ENCODE measurements at places on chromosomes 1 and 21.

DNA sequence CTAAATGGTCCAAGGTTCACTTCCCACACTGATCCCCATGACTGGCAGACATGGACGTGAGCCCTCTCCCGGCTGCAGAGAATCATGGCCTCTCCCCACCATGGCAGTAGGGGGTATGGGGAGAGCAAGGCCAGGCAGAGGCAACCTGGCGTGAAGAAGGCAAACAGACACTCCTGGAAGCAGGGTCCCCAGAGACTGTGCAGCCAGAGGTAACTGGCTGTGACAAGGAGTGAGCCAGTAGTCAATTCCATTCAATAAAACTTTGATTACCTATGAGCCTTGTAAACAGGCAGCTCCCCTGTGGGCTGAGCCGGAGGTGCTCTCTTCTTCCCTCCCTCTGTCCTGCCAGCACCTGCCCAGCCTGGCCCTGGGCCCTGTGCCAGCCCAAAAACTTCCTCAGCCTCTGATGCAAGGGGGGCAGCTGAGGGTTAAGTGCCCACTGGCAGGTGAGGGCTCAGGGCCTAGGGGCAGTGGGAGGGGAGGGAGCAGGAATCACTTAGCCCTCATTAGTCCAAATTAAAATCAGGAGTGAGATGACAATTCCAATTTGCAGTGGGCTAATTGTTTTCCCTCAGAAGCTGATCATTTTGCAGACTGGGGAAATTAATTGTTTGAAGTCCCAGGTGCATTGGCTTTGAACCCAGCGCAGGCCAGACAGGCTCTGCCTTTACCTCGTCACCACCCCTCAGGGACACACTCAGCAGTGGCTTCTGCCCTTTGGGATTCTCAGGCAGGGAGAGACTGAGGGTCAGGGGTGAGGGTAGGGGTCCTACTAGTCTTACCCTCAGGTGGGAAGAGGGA lies 35.6 kb downstream of the LRRN2 start:
- no peak for DNase-seq

GRCh38 chr1:91582431-91582921 lies 81.8 kb downstream of the CDC7 start:
- DNase-seq = no peak

DNA sequence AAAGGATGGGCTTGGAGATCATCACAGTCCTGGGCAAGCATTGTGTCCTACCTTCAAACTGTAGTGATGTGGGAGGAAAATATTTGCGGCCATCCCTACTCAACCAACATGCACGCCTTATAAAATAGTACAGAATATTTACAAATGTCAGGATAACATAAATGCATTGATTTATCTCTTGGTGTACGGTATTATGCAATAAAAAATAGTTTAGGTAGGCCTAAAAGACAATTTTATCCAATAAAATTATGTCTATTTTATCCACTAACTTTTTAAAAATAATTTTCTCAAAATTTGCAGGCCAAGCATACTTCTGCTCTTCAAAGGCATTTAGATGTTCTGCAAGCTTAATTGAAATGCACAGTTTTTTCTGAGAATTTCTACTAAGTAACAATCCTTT lies at the start of gene OR2T1:
Gene OR2T1, plus strand, starts transcription at position 301 of the 400 bp plus-strand sequence. CDS start 3,100 bp downstream, outside the sequence.
- DNase-seq = no peak

DNA sequence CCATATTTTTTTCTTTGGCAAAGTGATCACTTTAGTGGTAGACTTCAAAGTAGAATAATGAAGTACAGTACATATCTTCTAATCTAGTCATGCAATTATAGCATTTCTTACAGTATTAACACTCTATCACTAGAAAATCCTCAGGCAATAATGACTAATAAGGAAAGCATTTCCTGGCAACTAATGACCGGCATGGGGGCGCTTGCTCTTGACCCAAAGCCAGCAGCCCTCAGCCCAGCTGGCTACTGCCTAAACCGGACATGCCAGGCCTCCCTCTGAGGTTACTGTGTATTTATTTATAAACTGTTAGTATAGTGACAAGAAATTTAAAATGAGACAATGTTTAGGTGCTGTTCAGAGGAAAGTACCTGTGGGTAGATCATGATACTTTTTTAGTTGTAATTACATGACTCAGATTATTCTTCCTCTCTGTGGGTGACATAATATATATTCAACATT lies 633.8 kb downstream of the PTPRC start:
- DNase-seq = no peak

DNA sequence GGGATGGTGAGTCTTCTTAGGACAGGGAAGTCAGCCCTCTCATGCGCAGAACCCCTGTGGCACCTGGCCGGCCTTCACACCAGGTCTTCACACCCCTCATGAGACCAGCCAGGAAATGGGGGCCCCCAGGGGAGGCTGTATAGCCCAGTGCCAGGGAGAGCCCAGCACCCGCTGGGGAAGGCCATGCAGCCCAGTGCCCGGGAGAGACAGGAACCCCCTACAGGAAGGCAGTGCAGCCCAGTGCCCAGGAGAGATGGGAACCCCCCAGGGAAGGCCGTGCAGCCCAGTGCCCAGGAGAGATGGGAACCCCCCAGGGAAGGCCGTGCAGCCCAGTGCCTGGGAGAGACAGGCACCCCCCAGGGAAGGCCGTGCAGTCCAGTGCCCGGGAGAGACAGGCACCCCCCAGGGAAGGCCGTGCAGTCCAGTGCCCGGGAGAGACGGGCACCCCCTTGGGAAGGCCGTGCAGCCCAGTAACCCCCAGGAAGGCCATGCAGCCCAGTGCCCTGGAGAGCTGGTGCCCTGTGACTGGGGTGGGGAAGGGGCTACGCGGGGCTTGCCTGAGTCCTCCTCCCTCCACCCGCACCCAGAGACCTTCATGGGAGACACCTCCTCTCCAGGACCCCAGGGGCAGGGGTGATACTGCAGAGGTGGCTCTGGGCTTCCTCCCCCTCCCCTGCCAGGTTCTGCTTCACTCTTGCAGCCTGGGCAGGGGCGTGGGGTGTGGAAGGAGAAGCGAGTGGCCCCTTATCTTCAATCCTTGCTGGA lies 110.5 kb upstream of the COL6A1 start:
- no peak for DNase-seq
